CD14-positive monocyte (primary cell): ENCODE measurements at places on chromosomes 11 and 22.

GRCh38 chr11:10017911-10018310 is 276.1 kb downstream of the SBF2 start:
- peak; percentile 30 for DNase-seq
- no peaks in the 10 kb centered on the region for H3K27me3 ChIP-seq
- H3K4me1 ChIP-seq, result peaks cover 35% of the 10 kb centered on the region
- H3K27ac ChIP-seq, result peak overlapping the region; percentile 34

- H3K27me3 ChIP-seq, result no peaks in the 10 kb centered on the region
- DNase-seq, result no peak
- no peak overlapping the region for H3K4me3 ChIP-seq
Observed at GRCh38 chr11:47124675-47125074, 52.0 kb downstream of the ARFGAP2 start.

DNA sequence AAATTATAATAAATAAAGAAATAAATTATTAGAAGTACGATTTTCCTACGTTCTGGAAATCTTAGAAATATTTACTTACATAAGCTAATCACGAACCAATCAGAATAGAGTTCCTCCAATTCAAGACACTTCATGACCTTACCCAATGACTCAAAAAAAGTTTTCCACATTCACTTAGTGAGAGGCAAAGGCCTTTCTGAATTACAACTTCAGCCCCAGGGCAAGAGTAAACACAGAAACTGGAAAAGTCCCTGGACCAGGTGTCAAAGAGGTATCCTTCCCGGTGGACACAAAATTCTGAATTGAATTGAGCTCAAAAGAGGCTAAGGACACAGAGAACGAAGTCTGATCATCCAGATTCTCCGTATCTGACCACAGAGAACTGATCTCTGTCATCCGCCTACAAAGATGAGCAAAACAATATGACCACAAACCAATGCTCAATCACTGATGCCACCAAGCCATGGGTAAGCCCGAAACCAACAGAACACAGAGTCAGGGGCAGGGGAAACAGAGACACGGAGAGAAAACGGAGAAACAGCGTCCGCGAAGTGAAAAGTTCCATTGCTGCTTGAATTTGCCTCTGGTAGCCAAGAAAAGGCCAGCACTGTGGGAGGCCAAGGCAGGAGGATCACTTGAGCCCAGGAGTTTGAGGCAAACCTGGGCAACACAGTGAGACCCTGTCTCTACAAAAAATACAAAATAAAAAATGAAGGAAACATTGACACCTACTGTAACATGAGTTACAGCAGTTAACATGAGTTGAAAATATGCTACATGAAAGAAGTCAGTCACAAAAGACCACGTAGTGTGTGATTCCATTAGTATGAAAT is 6.8 kb downstream of the BID start:
- no peaks in the 10 kb centered on the region for H3K27me3 ChIP-seq
- H3K36me3 ChIP-seq, result peaks cover 2% of the 10 kb centered on the region
- no peak for DNase-seq
- H3K4me1 ChIP-seq, result peaks cover 85% of the 10 kb centered on the region

- no peaks in the 10 kb centered on the region for H3K27me3 ChIP-seq
- no peaks in the 10 kb centered on the region for H3K36me3 ChIP-seq
- H3K27ac ChIP-seq, result no peak overlapping the region
- peak; percentile 62 for DNase-seq
Observed at GRCh38 chr11:36478700-36479329, 31.3 kb downstream of the TRAF6 start.

GRCh38 chr22:20268279-20269012 is at the start of gene RTN4R:
Gene RTN4R, minus strand, starts transcription at chr22:20268318. Its CDS starts 226 bp downstream, at chr22:20268092.
- DNase-seq, result peak; percentile 13
- no peak within 1 kb of the TSS for H3K4me3 ChIP-seq
- H3K27ac ChIP-seq, result no peak within 1 kb of the TSS
- H3K27me3 ChIP-seq, result peaks cover 11% of the 10 kb centered on the region
- H3K4me1 ChIP-seq, result peaks cover 4% of the 10 kb centered on the region

GRCh38 chr22:47780281-47780875 is 1017.9 kb downstream of the TBC1D22A start:
- no peaks in the 10 kb centered on the region for H3K4me1 ChIP-seq
- H3K27me3 ChIP-seq, result no peaks in the 10 kb centered on the region
- no peak overlapping the region for H3K4me3 ChIP-seq
- H3K27ac ChIP-seq, result no peak overlapping the region
- no peaks in the 10 kb centered on the region for H3K36me3 ChIP-seq
